Hepatocyte (in vitro differentiated cells): ENCODE measurements at places on chromosomes 4 and X.

DNA sequence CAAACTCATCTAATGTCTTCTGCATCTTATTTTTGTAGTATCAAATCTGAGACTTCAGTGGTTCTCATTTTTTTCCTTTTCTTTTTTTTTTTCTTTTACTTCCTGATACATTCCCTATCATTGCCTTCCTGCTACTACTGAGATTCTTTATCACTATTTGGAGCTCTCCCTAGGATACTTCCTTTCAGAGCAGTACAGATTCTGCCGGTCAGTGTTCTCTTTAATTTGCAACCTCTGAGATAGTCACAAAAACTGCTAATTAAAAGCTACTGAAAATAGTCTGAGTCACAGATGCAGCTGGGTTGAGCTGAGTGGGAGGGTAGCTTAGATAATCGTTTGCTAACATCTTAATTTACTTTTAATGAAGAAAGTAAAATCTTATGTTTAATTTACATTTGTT lies 1279.7 kb downstream of the ARAP2 start:
- H3K4me3 ChIP-seq, result no peak overlapping the region
- no peak for DNase-seq
- H3K27ac ChIP-seq, result no peak overlapping the region

DNA sequence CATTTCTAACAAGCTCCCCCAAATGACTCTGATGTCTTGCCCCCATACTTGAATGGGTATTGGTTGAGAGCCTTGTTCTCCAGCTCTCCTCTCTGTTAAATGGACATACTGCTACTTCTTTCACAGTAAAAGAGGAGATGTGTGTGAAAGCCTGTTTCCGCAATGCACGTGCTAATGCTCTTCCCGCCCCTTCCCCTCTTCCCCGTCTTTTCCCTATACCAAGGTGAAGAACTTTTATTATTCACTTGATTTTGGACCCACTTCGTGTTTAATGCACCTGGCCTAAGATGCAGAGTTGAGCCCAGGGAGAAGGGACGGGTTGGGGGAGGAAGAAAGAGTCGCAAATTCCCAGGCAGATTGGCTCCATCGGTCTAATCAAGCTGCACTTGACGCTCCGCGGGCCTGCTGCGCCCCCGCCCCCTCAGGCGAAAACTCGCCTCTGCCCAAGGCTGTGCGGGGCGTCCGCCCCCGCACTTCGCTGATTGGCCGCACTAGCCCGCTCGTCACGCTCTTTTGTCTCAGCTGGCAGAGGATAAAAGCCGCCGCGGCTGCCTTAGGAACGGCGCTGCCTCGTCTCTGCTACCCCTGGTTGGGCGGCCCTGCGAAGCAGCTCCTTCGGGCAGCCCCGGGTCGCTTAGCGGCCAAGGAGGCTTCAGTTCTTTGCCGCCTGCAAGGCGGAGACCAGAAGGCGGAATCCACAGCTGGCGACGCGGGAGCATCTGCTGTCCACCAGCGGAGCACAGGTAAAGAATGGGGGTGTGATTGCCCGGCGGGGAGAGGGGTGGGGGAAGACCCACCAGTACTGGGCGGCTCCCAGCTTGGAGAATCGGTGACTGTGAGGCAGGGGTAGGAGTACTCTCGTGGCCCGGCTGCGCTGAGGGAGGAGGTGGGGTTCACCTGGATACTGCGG lies at the start of gene ZCCHC12:
TSS of gene ZCCHC12 (plus strand) at position 562 of the 910 bp plus-strand sequence. CDS start 1,421 bp downstream, outside the sequence.
- H3K27me3 ChIP-seq, result peaks cover 26% of the 10 kb centered on the region
- no peaks in the 10 kb centered on the region for H3K36me3 ChIP-seq
- no peak within 1 kb of the TSS for H3K4me3 ChIP-seq
- no peaks in the 10 kb centered on the region for H3K4me1 ChIP-seq
- peak; percentile 65 for DNase-seq

DNA sequence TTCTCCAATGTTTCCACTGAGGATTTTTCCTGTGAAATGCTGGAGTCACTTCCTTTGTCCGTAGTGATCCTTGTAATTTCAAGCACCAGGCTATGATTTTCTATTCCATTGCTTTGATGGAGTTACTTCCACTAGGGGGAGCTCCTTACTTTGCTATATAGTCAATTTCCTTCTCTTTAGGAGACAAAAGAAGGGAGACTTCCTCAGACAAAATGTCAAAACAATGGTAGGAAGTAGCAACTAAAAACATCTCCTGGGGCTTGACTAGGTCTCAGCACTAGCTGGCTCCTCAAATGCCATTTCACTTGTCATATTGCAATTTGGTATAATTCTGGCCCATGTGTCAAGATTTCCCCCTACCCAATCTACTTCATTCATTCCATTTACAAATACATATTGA lies 24.1 kb downstream of the ZCCHC12 start:
- H3K36me3 ChIP-seq, result no peaks in the 10 kb centered on the region
- peak; percentile 68 for DNase-seq
- no peaks in the 10 kb centered on the region for H3K4me1 ChIP-seq
- H3K27ac ChIP-seq, result no peak overlapping the region
- no peaks in the 10 kb centered on the region for H3K27me3 ChIP-seq

DNA sequence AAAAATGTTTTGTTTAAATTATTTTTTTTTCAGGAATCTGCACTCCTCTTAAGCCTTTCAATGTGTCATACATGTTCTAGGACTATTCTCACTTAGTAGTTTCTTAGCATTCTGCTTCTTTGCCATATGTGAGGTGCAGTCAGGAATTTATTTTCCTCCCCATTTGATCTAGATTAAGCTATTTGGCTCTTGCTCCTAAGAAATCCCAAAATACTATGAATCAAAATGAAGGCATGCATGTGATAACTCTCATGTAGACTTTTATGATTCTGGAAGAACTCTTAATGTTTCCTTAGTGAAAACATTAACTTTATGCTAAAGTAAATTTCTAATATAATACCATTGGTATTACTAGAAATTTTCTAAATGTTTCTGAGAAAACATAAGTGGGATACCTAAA lies 664.5 kb downstream of the RAPGEF2 start:
- no peak for DNase-seq
- H3K4me3 ChIP-seq, result no peak overlapping the region
- H3K27me3 ChIP-seq, result no peaks in the 10 kb centered on the region
- H3K4me1 ChIP-seq, result no peaks in the 10 kb centered on the region
- H3K27ac ChIP-seq, result no peak overlapping the region
- H3K36me3 ChIP-seq, result no peaks in the 10 kb centered on the region
